ENCODE measurements at places on chromosomes 3 and 15. TPM values are rescaled to one million over a fixed set of nuclear protein-coding genes. Genes with fewer than 3 reads are reported as not detected.

DNA sequence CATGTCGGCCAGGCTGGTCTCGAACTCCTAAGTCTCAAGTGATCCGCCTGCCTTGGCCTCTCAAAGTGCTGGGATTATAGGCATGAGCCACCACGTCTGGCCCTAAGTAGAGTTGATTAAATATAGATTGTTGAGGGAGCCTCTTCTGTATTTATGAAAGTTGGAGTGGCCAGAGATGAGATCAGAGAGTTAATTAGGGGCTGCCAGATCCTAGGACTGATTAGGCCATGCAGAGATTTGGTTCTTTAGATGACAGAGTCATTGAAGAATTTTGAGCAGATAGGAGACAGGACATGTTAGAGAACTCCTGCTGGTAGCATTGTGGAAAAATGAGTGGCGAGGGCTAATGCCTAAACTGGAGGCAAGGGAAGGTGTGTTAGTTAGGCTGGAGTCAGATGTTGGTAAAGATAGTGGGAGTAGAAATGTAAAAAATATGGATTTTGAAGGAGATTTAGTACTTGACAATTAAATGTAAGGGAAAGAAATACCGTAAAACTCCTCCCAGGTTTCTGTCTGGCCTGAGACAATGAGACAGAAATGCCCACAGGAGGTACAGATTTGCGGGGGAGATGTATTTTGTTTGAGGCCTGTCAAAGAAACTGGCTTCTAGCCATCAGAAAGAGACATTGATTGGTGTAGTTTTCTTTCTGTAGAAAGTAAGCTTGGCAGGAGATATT, 23.4 kb downstream of the SACM1L start:
- DNase-seq: no peak

- DNase-seq: no peak
Observed at GRCh38 chr3:149460117-149460516, 14.4 kb upstream of the TM4SF4 start.

DNA sequence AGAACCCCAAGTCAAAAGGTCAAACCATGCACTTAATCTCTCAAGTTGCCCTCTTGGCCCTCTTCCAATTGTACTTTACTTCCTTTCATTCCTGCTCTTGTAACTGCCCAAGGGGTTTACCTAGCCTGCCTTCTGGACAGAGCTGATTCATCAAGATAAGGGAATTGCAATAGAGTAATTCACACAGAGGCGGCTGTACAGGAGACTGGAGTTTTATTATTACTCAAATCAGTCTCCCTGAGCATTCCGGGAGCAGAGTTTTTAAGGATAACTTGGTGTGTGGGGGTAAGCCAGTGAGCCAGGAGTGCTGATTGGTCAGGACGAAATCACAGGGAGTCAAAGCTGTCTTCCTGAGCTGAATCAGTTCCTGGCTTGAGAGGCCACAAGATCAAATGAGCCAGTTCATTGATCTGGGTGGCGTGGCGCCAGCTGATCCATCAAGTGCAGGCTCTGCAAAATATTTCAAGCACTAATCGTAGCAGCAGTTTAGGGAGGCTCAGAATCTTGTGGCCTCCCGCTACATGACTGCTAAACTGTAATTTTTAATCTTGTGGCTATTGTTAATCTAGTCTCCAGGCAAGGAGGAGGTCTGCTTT, 590.0 kb downstream of the EPHA3 start:
- no peak for DNase-seq

GRCh38 chr15:78914027-78914764, 30.6 kb downstream of the CTSH start:
- DNase-seq: peak; percentile 63

The MEIS2 gene
- total RNA-seq: 103 TPM

The ARHGEF26 gene
- total RNA-seq: 12.8 TPM

The NUSAP1 gene
- 147 TPM for total RNA-seq

The EFCC1 gene
- not detected for total RNA-seq

Data from G401 (cell line).